ENCODE measurements at places on chromosomes 4 and X.
A peak's percentile ranks its signal among the peaks of the same experiment; 100 is the strongest.

GRCh38 chrX:53678667-53679066 is 7.9 kb downstream of the HUWE1 start:
- DNase-seq: no peak

GRCh38 chrX:37989304-37989703 is 17.0 kb upstream of the SYTL5 start:
- no peak for DNase-seq

- no peak for DNase-seq
These were observed 656.2 kb downstream of the RAB28 start for GRCh38 chr4:12827966-12828365.

- DNase-seq: no peak
These were observed at the start of gene DLG3 for GRCh38 chrX:70444326-70444945. Gene DLG3, plus strand, starts transcription at chrX:70444835. Its CDS starts 367 bp downstream, at chrX:70445202.

DNA sequence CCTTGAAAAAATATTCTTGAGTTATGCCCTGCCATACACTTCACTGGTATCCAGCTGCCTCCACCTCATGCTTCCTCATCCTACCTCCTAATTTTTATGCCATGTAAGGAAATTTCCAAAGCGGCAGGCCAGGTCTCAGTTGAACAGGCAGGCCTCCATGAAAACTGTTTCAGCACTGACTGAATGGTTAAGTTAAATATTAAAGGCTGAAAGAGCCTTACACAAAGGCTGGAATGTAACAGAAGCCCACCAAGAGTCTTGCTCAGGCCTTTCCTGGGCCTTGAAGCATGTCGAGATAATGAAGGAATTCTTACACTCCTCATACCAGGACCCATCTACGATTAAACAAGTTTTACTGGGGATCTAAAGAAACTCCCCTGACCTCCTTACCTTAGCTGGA is 359.6 kb upstream of the NOCT start:
- DNase-seq: no peak

- no peak for DNase-seq
These were observed 96.7 kb downstream of the SRPX start for GRCh38 chrX:38124000-38124399.

DNA sequence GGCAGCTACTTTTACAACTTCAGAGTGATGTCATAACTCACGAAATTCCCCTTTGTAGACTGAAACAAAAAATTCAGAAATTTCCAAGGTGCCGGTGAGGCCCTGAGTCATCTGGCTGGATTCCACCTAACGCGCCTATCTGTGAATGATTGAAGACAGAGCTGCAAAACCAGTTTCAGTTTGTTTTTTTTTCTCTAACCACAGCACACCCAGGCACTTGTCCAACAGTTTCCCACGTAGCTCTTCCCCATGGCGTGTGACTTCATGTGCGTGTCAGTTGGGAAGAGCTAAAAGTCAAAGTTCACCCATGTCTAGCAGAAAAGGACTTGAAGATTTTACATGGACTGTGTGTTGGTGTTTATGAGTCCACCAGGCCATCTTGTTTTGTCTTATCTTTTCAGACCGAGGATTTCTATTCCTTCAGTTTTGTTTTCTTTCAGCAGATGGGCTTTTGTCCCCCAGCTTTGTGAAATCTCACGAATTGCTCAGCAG is 16.4 kb downstream of the TCEANC start:
- no peak for DNase-seq

DNA sequence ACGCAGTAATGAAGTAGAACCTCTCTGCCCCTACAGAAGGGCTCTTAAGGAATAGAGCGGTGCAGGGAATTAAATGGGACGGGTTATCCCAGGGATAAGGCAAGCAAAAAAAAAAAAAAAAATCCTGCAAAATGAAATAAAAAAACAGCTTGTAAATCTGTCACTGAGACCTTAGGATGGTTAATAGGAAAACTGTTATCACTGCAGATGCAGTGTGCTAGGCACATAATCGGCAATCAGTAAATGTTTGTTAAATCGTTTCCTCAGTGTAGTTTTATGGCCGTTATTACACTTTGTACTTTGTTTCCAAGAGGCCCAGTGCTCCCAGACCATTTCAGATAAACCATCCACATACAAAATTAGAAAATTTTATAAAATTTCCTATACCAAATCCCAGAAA is 1.0 kb downstream of the HNRNPH2 start:
- DNase-seq: no peak

GRCh38 chr4:85496933-85497332 is 22.0 kb downstream of the ARHGAP24 start:
- no peak for DNase-seq

- no peak for DNase-seq
These were observed 804.3 kb downstream of the FSTL5 start for GRCh38 chr4:161359491-161359890.

DNA sequence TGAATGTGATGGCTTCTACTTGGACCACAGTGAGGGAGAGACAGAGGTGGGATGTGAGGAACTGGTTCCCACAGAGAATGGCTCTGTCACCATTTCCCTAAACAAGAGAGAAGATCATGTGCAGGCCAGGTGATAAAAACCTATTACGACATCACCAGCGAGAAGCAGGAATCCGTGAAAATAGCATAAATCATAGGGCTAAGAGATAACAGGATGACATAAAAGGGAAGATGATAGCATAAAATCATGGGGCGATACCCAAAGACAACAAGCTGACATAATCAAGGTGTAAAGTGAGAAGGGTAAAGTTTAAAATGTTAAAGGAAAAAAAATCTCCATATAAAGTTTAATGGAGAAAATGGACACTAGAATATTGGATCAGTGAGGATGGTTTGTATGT is 205.5 kb upstream of the SLIT2 start:
- no peak for DNase-seq

GRCh38 chrX:14697451-14697850 is 168.1 kb downstream of the GLRA2 start:
- DNase-seq: no peak

GRCh38 chrX:10576777-10577447 is 43.5 kb downstream of the MID1 start:
- DNase-seq: no peak

DNA sequence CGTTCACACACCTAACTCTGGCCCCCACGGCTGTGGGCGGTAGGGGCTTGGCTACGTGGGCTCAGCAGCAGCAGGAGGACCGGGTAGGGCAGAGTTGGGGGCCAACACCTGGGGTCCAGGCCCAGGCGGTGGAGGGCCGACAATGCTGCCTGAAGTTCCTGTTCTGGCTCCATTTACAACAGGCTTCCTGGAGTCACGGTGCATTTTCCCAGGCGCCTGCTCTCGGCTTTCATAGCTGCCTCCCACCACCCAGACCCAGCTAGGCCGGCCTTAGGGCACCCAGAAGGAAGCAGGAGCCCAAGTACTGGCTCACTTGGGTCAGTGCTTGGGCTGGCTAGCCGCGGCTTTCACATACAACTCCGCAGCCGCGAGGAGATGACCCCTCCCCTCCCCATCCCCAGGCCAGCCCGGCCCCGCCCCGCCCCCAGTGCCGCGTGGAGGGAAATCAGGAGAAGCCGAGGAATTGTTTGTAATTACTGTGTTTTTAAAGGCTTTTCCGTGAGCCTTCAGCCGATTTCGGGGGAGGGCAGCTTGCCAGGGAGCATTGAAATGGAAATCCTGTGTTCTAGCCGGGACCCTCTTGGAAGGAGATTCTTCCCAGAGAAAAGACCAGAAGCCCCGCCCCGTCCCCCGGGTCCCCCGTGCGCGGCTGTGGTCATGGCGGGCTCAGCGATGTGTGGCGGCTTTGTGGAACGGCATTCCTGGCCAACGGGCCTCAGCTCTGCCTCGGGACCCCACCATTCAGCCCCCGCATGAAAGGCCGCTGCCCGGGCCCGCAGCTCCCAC is 28.5 kb downstream of the PJA1 start:
- DNase-seq: no peak

DNA sequence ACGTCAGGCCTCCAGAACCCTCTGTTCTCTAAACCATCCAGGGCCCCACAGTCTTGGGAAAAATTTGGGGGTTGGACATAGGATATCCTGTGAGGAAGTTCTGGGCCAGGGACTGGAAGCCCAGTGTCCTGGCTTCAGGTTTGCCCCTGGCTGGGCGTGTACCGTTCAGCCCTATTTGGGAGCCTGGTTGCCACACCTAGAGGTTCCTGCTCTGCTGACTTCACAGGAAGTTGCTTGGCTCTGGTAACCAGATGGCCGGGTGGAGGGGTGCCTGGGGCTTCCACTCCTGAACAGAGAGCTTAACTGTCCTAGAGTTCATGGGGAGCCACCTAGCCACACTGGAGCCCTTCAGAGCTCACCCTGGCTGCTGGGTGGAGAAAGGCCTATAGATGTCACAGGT is 1.1 kb downstream of the TAFAZZIN start:
- DNase-seq: no peak

GRCh38 chr4:113951263-113951662 is 28.2 kb downstream of the ARSJ start:
- DNase-seq: no peak

- DNase-seq: no peak
These were observed 18.2 kb downstream of the IL13RA1 start for GRCh38 chrX:118745570-118745969.

DNA sequence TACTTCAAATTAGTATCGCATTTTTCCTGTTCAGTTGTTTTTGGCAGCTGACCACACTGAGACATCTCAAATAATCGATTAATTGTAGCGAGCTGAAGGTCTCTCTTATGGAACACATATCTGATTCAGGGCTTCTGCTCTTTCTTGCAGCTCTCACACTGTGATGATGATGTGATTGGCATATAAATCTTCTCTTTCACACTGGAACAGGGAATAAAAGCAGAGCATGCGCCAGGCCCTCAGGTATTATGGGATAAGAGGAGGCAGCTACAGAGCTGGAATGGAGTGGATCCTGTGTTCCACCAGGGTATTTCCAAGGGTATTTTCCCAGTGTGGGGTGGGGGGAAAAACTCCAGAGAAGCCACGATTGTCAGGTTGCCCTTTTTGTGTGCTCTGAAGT is 265.4 kb upstream of the CASK start:
- DNase-seq: no peak

GRCh38 chr4:10296730-10297129 is 160.5 kb downstream of the ZNF518B start:
- no peak for DNase-seq

- no peak for DNase-seq
These were observed 184.9 kb downstream of the KIT start for GRCh38 chr4:54842656-54843055.

GRCh38 chrX:136572030-136572429 is 40.0 kb downstream of the VGLL1 start:
- DNase-seq: no peak

- DNase-seq: no peak
These were observed 9.0 kb downstream of the USO1 start for GRCh38 chr4:75733369-75733768.

GRCh38 chr4:62797221-62797620 is 1597.1 kb downstream of the ADGRL3 start:
- no peak for DNase-seq

- no peak for DNase-seq
These were observed 454.4 kb upstream of the FAT1 start for GRCh38 chr4:187178084-187178483.

DNA sequence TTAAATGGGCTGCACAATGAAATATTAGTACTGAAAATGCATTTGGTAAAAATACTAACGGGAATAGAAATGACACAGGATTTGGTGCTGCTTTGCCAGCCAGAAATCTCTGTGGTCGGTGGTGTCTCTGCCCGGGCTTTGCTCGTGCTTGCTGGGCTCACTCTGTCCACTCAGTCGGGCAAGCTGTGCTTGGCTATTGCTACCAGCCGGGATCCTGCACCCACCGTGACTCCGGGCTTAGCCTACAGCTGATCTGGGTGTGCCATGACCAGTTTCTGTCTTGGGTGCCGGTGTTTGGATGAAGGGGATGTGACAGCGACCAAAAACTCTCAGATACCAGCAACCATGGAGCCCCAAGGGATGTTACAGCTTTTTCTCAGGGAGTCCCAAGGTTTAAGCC is 487.7 kb downstream of the TECRL start:
- no peak for DNase-seq

DNA sequence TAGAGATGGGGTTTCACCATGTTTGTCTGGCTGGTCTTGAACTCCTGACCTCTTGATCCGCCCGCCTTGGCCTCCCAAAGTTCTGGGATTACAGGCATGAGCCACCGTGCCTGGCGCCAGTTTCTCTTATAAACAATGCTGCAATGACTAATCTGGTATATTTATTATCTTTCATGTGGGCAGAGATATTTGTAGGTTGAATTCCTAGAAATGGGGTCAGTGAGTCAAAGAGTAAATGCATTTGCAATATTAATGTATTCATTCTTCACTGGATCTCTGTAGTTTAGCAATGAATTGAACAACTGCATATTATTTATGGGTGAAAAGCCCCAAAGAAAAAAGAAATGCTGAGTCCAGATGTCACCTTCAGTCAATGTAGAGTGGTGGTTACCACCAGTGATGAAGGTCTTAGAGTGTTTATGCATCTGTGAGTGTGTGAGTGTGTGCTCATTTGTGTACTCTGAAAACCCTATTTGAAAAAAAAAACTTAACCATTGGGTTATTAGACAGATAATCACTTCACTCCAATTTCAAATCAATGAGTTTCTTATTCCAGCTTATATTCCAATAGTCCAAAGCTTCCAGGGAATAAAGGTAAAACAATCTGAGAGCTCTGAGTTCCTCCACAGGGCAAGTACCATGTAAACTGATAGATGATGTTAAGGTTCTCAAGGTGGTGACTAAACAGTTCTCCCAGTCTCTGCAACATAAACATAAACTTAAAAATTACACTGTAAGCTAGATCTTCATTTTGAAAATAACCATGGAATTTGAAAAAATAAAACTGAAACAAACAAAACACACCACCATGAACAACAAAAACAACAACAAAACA is 22.6 kb upstream of the CD38 start:
- peak; percentile 2 for DNase-seq

DNA sequence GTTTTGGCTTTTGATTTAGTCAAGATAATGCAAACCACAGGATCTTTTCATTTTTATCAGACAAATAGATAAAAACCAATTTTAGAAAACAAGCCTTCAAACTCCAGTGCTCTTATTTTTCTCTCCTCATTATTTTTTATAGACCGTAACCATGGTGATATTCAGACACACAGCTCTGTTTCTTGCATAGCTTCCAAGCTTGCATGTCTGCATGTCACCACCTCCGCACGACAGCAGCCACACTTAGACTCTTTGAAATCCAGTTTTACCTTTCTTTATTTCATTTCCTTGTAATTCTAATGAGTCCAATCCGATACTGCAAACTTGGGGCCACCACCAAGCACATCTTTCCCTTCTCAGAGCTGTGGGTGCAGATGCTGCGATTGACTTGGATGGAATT is 94.3 kb upstream of the GPM6A start:
- no peak for DNase-seq

- no peak for DNase-seq
These were observed 25.2 kb downstream of the NAT8L start for GRCh38 chr4:2084316-2084715.

All from naive thymus-derived CD8-positive, alpha-beta T cell (primary cell).